ENCODE measurements at places on chromosomes 6 and 20.

DNA sequence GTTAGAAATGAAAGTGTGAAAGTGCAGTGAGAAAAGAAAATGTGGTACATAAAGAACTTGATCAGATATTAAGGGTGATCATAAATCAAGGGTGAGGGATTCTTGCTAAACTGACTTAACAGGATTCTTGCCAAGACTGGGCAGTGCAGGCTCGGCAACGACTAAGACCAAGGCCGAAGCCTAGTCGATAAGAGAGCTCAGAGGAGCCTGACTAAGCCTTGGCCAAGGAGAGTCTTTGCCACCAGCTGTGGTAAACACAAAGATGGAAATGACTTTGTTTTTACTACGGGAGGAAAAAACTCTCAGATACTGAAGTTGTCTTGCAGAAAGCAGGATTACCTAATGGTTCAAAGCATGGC lies 196.6 kb downstream of the LY86 start:
- DNase-seq = no peak

- no peak for DNase-seq
Measured at GRCh38 chr6:77143659-77144447, 319.4 kb downstream of the HTR1B start.

DNA sequence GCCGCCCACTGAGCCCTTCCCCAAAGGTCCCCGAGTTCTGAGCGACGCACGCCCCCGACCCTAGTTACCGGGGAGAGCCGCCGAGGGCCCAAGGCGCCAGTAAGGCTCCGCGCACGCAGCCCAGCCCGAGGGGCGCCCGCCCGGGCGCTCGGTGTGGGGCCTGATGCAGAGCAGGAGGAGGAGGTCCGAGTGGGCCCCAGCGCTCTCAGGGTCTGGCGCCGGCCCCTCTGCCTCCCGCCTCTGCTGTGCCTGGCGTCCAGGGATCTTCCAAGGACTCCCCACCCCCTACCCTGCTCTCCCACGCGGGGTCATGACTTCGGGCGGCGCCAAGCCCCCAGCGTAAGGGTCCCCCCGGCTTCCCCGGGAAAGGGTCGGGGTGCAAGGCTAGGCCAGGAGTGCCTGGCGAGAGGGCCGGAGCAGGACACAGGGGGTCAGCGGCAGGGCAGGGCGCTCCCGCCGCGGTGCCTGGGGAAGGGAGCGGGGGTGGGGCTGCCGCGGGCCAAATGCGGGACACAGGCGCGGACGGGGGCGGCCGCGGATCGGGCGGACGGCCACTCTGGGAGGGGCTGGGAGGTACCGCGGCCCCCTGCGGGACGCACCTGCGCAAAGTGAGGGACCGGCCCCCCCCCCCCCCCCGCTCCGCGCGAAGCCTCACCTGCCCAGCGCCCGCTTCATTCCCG lies 637 bp downstream of the ABHD12 start:
- no peak for DNase-seq

DNA sequence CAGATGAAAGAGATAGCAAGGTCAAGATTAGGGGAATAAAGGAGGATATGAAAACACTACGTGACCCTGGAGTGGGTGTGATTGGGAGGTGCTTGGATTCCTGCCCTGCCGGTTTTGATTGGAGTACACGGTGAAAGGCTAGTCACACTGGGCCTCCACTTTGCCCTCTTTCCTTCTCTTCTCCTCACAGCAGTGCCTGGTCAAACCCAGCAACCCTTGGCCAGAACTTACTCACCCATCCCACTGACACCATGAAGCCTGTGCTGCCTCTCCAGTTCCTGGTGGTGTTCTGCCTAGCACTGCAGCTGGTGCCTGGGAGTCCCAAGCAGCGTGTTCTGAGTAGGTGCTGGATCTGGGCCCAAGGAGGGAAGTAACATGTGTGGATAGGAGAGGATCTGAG lies at the start of gene WFDC13:
Gene WFDC13 (plus strand): TSS at position 166 of the 400 bp plus-strand sequence. CDS start 86 bp downstream, at position 252.
- no peak for DNase-seq

GRCh38 chr6:132142768-132143167 lies 191.6 kb upstream of the CCN2 start:
- DNase-seq = no peak

DNA sequence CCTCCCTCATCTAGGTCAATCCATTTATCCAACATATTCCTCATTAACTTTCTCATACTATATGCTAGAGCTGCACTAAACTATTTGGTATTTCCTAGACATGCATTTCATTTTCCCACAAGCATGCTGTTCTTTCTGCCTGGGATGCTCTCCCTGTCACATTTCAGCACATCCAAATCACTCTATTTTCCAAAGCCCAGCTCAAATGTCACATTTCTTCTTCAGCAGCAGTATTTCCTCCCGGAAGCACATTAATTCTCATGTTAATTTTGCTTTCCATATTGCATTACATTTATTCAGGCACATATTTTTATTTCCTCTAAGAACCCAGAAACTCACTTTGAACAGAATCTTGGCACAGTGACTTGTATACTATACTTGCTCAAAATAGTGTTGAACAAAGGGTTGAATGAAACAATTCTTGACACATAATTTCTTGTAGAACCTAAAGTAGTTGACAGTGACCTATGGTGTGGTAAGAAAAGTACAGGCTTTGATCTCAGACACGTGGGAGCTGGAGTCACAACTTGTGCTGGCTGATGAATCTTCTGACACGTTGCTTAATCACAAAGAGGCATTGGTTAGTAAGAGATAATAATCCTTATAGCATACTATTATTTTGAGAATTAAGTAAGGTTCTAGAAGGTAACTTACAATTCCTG lies 30.8 kb upstream of the CD2AP start:
- no peak for DNase-seq

DNA sequence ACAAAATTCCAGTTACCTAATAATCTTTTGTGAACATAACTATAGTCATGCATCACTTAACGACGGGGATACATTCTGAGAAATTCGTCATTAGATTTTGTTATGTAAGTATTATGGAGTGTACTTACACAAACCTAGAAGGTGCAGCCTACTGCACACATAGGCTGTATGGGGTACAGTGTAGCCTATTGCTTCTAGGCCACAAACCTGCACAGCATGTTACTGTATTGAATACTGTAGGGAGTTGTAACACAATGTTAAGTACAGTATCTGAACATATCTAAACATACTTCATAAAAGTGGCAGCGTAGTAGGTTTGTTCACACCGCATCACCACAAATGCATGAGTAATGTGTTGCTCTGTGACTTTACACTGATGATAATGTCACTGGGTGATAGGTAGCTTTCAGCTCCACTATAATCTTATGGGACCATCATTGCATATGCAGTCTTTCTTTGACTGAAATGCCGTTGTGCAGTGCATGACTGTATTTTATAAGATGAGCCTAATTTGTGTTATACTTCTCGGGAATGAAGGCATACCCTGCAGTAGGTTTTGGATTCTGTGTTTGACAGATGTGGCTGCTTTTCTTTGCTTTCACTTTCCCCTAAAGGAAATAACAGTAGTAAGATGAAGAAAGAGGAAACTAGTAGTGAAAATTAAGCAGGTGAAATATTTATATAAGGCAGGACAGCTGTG lies 365.6 kb downstream of the FARS2 start:
- no peak for DNase-seq

GRCh38 chr20:37469531-37469930 lies 51.5 kb upstream of the NNAT start:
- no peak for DNase-seq

DNA sequence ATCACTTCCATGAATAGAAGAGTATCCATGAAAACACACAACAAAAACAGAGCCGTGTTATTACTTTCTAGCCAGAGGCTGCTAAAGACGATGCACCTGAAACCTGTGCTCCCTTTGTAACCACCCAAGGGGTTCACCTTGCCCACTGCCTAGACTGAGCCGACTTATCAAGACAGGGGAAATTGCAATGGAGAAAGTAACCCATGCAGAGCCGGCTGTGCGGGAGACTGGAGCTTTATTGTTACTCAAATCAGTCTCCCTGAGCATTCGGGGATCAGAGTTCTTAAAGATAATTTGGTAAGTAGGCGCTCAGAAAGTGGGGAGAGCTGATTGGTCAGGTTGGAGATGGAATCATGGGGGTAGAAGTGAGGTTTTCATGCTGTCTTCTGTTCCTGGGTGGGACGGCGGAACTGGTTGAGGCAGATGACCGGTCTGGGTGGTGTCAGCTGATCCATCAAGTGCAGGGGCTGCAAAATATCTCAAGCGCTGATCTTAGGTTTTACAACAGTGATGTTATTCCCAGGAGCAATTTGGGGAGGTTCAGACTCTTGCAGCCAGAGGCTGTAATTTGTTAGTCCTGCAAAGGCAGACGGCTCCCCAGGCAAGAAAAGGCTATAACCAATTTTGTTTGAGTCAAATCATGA lies 366.6 kb downstream of the PREX1 start:
- no peak for DNase-seq

- no peak for DNase-seq
Measured at GRCh38 chr20:17614812-17615644, 45.2 kb downstream of the DSTN start.

GRCh38 chr20:47136782-47137181 lies 219.7 kb downstream of the ZMYND8 start:
- no peak for DNase-seq
